ENCODE measurements at places on chromosomes 5 and 9.

DNA sequence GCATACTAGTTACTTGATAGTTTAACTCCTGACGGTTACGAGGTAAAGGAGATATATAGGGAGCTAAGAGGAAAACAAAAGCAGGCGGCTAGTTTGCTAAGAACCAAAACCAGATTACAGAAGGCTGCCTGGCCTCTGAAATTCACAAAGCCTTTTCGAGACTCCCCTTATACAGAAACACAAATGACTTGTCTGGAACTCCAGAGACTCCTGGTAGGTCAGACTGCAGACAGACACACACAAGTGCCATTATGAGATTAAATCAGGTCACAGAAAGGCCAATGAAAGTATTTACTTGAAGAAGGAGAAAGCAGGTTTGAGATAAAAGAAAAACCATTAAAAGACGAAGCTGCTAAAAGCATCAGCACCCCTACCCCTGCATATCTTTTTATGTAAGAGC, 142.5 kb upstream of the LRRTM2 start:
- no peak for DNase-seq

DNA sequence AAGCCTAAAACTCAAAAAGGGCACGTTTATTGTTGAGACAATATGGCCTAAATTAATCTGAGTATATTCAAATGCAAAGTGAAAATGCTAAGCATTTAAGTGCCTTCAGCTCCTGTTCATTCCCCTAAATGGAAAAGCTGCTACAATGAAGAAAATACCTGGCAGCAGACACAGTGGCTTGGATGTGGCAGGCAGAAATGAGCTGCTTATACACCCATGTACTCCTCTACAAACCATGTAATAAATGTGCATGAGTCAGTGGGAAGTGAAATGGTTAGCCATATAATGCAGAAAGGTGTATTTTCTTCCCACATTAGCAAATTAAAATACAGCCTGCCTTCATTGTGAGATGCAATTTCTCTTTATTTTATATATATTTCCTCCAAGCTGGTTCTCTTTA, 859.2 kb upstream of the SEMA6A start:
- DNase-seq = no peak

GRCh38 chr9:128249908-128250838, 25.6 kb downstream of the GOLGA2 start:
- peak; percentile 72 for DNase-seq

DNA sequence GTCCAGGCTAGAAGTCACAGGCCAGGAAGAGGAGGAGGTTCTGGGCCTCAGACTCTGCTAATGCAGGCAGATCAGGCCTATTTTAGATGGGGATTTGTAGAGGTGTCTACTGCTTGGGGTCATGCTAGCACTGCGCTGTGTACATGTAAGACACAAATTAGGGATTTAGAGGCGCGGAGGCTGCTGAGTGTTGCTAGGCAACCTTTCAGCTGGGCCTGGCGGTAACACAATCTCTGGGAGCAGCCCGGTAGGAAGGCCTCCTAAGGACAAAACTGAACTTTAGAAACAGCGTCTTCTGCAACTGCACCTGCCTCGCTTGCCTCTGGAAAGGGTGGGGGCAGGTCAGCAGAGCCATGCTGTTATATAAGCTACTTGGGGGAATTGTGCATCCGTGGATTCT, 147.9 kb downstream of the MACROH2A1 start:
- peak; percentile 21 for DNase-seq

DNA sequence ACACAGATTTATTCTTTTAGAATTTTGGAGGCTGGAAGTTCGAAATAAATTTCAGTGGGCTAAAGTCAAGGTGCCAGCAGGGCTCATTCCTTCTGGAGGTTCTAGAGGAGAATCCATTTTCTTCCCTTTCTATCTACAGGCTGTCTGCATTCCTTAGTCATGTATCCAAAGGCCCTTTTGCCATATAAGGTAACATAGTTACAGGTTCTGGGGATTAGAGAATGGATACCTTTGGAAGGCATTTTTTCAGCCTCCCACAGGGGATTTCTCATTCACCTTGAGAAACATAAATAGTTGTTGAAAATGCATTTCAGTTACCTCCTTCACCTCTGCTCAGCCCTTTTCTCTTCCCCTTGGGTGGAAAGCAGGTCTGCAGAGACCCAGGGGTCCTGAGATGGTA, 280.0 kb upstream of the MAP3K1 start:
- no peak for DNase-seq

GRCh38 chr5:95895771-95896170, 65.9 kb downstream of the ELL2 start:
- DNase-seq = no peak

- no peak for DNase-seq
Observed at GRCh38 chr5:55066277-55066676, 36.2 kb upstream of the GZMA start.

DNA sequence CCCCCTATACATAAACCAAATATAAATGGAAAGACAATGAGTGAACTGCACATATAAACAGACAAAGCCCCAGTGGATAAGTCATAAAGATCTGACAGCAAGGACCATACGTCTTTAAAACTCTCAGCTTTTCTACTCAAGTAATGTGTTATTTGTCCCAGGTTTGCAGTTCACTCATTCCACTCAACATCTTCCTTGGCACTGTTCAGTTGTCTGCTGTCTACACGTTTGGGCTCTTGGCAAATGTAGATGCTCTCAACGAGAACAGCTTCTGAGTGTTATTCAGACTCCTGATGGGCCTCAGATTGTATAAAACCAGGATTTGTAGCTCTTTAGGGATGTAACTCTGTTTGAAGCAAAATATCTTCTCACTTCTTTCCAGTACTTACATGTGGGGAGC, 198.2 kb upstream of the SEMA6A start:
- DNase-seq = no peak

DNA sequence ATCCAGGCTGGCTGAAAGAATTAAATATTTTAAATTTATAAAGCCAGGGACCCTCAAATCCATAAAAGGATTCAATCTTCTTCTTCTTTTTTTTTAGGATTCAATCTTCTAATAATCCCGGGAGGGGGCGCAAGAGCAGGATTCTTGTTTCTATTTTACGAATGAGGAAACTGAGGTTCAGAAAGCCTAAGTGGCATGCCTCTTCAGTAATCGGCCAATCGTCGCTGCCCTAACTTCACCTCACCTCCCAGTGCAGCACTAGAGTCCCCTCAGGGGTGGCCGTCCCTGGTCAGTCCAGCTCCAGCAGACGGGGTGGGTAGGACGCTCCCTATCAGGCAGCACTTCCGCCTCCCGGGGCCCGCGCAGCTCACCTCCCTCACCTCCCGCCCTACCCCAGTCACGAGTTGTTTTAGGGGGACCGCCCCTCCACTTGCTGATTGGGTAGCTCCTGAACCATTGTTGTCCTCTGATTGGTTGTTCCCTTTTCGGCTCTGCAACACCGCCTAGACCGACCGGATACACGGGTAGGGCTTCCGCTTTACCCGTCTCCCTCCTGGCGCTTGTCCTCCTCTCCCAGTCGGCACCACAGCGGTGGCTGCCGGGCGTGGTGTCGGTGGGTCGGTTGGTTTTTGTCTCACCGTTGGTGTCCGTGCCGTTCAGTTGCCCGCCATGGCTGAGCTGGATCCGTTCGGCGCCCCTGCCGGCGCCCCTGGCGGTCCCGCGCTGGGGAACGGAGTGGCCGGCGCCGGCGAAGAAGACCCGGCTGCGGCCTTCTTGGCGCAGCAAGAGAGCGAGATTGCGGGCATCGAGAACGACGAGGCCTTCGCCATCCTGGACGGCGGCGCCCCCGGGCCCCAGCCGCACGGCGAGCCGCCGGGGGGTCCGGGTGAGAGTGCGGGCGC, at the start of gene CLTA:
TSS of gene CLTA (plus strand) at position 534 of the 902 bp plus-strand sequence. CDS start at position 670, 136 bp downstream.
- peak; percentile 96 for DNase-seq

GRCh38 chr9:78669591-78669990, 372.7 kb downstream of the PSAT1 start:
- DNase-seq = no peak

- DNase-seq = no peak
Observed at GRCh38 chr9:80062567-80062966, 490.8 kb downstream of the TLE4 start.

DNA sequence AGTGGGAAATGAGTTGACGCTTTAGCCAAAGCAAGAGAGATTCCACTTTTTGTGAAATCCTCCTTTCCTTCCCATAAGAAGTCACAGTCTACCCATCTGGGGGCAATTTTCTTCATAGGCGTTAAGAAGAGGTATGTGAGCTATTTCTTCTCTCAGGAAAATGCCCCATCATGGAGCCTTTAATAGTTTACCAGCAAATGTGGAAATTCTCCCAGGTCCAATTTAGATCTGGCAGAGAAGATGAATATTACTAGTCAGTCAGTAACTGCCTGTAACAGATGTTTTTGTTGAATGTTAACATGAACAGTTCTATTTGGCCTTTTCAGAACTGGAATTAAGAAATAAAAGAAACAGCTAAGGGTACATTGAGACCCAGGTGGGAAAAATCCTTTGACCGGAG, 156.4 kb upstream of the RFX3 start:
- no peak for DNase-seq

Measured in D341Med (cell line).